ENCODE measurements at places on chromosomes 5 and 9.

- no peak for DNase-seq
These were observed 102.4 kb downstream of the ELAVL2 start for GRCh38 chr9:23723672-23724071.

GRCh38 chr5:6754766-6755165 is 41.5 kb downstream of the TENT4A start:
- DNase-seq: no peak

DNA sequence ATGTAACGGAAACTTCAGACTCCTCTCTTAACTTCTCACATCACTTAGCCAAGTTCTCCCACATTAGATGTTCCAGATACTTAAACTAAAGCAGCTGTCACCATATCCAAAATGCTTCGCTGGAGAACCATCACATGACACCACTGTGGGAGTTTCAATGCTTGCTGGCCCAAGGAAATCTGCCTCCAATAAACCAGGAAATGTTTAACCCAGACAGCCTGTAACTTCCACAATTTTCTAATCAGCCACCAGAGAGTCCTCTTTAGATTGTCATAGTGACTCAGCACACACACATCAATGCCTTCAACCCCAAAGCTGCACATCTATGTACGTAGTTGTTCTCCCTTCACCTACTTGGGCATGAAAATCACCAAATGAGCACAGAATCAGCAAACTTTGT is 118.7 kb downstream of the LPAR1 start:
- peak; percentile 23 for DNase-seq

DNA sequence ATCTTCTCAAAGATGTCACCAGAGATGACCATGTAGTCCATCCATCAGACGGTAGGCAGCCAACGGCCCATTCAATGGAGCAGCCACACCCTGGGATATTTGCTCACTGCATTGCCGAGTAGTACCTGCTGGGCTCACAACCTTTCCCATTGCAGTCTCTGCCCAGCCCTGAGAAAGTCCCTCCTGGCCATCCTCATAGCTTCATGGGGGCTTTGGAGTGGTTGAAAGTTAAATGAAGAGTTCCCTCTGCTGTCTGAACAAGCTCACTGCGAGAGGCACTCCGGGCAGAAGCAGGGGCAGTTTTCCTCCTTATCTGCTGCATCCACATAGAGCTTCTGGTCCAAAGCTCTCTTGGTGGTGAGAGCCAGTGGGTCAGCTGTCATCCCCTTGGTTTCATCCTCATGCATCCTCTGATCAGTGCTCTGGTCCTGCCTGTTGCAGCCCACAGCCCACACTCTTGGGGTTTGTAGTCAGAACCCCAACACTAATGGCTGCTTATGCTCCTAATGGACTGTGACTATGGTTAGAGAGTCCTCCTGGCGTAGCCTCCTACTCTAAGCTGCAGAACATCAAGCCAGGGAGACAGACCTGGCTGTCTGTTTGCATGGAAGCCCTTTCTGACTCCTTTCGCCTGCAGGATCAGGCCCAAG is 23.3 kb downstream of the TNFSF8 start:
- no peak for DNase-seq

DNA sequence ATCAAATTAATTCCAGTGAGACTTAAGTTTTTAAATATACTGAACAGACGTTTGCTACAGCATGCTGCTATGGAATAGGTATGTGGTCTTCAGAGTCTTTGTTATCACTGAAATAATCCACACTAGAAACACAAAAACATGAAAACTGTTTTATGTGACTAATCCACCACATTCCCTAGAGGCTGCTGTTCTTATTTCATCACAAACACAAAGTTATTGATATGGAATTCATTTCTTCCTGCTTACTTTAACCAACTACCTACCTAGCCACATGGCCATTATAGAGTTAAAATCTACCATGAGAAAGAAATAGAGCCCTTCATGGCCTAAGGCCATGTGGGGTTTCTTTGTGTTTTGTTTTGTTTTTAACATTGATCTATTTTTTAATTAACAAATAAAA is 232.3 kb upstream of the PTGER4 start:
- DNase-seq: no peak

GRCh38 chr5:88602584-88602983 is 280.4 kb downstream of the MEF2C start:
- no peak for DNase-seq
